ENCODE measurements at places on chromosomes 2 and 18.

DNA sequence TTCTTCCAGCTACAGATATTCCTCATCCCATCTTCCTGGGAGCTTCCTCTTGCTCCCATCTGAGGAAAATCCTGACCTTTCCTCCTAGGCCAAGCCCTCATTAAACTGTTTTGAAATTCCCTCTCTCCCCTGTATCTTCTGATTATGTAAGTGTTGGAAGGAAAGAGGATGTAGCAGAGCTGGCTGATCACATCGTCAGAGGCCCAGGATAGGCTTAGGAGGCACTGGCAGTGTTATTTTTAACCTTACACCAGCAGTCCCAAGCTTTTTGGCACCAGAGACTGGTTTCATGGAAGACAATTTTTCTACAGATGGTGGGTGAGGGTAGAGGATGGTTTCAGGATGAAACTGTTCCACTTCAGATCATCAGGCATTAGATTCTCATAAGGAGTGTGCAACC lies 630.4 kb downstream of the EPHA4 start:
- no peak for DNase-seq

- peak; percentile 52 for DNase-seq
These were observed 133.4 kb downstream of the PID1 start for GRCh38 chr2:229137639-229138038.

DNA sequence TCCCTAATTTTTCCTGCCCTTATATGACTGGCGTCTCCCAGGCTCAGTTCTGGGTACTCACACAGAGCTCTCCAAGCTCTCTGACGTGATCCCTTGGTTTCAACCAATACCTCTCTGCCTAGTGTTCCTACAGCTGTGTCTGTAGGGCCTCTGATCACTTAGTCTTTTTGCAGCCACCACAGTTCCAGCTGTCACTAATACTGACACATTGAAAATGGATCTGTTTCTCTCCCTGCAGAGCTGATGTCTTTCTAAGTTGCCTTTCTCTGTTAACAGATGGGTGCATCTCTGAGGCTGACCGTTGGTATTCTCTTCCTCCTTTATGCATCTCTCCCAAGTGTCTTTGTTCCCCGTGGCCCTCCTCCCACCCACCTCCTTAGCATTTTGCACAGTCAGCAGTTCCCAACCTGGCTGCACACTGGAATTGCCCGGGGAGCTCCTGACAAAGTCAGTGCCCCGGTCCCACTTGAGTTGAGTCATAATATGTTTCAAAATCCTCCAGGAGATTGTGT lies 62.5 kb downstream of the CERS6 start:
- DNase-seq = no peak

- no peak for DNase-seq
These were observed 16.3 kb downstream of the GPR55 start for GRCh38 chr2:230908595-230909191.

DNA sequence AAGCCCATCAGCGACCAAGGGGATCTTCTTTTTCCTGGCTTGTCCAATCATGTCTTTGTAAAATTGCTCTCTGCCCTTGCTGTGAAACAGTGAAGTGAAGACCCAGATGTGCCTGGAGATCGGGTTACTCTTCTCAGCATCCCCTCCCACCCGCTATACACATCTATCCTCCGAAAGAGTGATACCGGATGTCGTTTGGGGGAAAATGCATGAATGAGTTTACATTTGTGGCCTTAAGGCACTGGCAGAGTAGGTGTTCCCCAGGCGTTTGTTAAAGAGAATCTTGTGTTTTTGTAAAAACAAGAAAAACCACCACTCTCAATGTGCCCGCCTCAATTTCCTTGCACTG lies 528.3 kb downstream of the CMPK2 start:
- DNase-seq = no peak

GRCh38 chr2:15241201-15241600 lies 319.9 kb downstream of the NBAS start:
- DNase-seq = no peak

DNA sequence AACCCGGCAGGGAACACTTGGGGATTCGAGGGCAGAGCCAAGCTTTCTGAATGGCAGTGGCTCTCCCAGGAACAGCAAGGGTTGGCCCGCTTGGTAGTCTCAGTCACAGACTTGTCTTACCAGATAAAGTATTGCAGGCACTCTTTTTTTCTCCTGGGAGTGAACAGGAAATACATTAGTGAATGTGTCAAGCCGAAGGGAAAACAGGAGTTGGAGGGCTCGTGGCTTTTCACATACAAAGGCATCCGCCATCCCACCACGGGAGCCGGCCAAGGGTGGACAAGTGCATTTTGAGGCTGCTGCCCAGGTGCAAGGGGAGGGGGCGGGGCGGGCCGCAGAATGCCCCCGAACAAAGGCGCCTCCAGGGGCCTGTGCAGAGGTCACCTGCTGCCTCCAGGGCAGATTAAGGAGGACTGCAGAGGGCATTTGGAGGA lies 163.3 kb upstream of the SIX3 start:
- no peak for DNase-seq

DNA sequence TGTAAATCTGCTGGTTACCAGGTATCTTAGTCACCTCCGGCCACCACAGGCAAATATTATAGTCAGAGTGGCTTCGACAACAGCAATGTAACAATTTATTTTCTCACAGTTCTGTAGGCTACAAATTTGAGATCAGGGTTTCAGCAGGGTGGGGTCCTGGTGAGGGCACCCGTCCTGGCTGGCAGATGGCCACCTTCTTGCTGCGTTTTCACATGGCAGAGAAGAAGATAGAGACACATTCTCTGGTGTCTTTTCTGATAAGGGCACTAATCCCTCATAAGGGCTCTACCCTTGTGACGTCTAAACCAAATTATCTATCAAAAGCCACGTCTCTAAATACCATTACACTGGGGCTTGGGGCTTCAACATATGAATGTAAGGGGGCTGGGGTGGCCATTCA lies 843.2 kb upstream of the FANCL start:
- DNase-seq = no peak

DNA sequence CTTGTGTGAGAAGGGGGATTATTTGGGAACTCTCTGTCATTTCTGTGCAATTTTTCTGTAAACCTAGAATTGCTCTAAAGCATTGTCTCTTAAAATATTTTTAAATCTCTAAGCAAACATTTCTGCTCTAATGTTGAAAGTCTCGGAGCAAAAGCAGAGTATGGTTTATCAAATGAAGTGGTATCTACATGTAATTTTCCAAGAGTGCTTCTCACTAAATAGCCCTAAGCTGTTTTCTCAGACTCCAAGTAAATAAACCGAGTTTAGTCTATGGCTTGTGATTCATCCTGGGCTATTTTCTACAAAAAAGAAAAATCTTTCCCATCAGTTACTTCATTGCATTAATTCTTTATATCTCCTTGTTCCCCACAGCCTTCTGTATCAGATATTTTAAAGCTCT lies 90.8 kb downstream of the METTL4 start:
- DNase-seq = no peak

- DNase-seq = no peak
These were observed 47.7 kb downstream of the SMAD7 start for GRCh38 chr18:48902856-48903601.

GRCh38 chr18:32177530-32177929 lies 12.3 kb upstream of the MEP1B start:
- DNase-seq = no peak

- no peak for DNase-seq
These were observed 2.3 kb upstream of the NCKAP5 start for GRCh38 chr2:133570542-133570941.
